ENCODE measurements at places on chromosomes 6 and 20.

- H3K36me3 ChIP-seq: no peaks in the 10 kb centered on the region
- no peak overlapping the region for H3K27ac ChIP-seq
- no peaks in the 10 kb centered on the region for H3K4me1 ChIP-seq
- DNase-seq: no peak
Measured at GRCh38 chr6:126682440-126682839, 342.5 kb downstream of the CENPW start.

GRCh38 chr6:73694711-73695411, 1.1 kb upstream of the CD109 start:
- peaks cover 41% of the 10 kb centered on the region for H3K4me1 ChIP-seq
- H3K36me3 ChIP-seq: peaks cover 13% of the 10 kb centered on the region
- peaks cover 10% of the 10 kb centered on the region for H3K27me3 ChIP-seq
- DNase-seq: peak; percentile 34

GRCh38 chr6:46024124-46024769, 8.6 kb upstream of the CLIC5 start:
- H3K27me3 ChIP-seq: no peaks in the 10 kb centered on the region
- no peaks in the 10 kb centered on the region for H3K36me3 ChIP-seq
- peaks cover 4% of the 10 kb centered on the region for H3K4me1 ChIP-seq
- DNase-seq: no peak

GRCh38 chr6:145886228-145886956, 71.8 kb upstream of the FBXO30 start:
- H3K27ac ChIP-seq: no peak overlapping the region
- H3K36me3 ChIP-seq: peaks cover 27% of the 10 kb centered on the region
- no peaks in the 10 kb centered on the region for H3K4me1 ChIP-seq
- H3K27me3 ChIP-seq: no peaks in the 10 kb centered on the region
- H3K4me3 ChIP-seq: no peak overlapping the region

- H3K4me1 ChIP-seq: peaks cover 11% of the 10 kb centered on the region
- H3K36me3 ChIP-seq: no peaks in the 10 kb centered on the region
- no peak overlapping the region for H3K27ac ChIP-seq
- peaks cover 52% of the 10 kb centered on the region for H3K27me3 ChIP-seq
Measured at GRCh38 chr6:5085648-5086293, 630 bp downstream of the PPP1R3G start.

GRCh38 chr20:57259938-57260921, 6.2 kb downstream of the BMP7 start:
- H3K36me3 ChIP-seq: no peaks in the 10 kb centered on the region
- no peak for DNase-seq
- H3K27ac ChIP-seq: no peak overlapping the region
- H3K27me3 ChIP-seq: peaks cover 61% of the 10 kb centered on the region
- no peak overlapping the region for H3K4me3 ChIP-seq
- no peaks in the 10 kb centered on the region for H3K4me1 ChIP-seq

DNA sequence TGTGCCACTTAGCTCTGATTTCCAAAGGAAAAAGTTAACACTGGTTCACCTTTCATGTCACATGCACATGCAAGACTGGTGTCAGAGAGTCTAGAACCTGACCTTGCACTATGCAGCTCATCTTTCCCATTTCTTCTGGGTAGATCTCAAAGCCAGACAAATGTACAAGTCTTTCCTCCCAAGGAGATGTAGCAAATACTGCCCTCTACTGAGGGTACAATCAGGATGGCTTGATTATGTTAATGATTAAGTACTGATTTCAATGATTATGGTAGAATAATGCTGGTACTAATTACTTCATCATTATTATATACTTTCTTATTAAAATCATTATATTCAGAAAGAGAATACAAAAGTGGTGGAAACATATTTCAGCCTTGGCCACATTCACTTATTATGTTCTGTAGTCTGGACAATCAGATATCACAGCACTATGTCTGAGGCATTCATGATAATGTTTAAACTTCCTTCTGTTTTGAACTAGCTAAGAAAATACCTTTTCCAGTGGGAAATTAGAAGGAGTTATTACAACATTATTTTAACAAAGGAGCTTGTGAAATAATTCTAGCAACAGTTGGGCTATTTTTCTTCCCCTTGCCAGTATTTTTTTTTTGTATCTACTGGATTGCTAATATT, 68.5 kb upstream of the FOXO3 start:
- H3K4me3 ChIP-seq: no peak overlapping the region
- H3K4me1 ChIP-seq: no peaks in the 10 kb centered on the region
- no peak for DNase-seq
- peaks cover 2% of the 10 kb centered on the region for H3K27me3 ChIP-seq
- H3K27ac ChIP-seq: no peak overlapping the region

DNA sequence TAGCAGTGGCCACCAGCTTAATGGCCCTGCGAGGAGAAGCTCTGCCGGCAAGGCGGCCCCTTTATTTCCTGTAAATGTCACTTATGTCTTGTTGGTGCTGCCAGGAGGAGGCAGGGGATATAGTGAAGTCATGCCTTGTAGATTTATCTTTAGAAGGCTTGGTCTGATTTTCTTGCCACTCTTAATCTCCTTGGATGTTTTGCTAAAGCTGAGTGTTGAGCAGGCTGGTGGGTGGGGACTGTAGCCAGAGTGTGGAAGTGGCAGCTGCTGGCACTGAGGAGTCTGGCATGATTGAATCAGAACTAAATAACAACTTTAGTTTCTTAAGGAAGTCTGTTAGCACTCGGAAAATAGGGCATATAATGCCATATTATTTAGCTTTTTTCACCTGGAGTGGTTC, 77.9 kb downstream of the PHF20 start:
- H3K36me3 ChIP-seq: peaks cover 21% of the 10 kb centered on the region
- H3K4me3 ChIP-seq: no peak overlapping the region
- no peaks in the 10 kb centered on the region for H3K27me3 ChIP-seq
- H3K4me1 ChIP-seq: peaks cover 12% of the 10 kb centered on the region
- no peak for DNase-seq

- H3K27me3 ChIP-seq: no peaks in the 10 kb centered on the region
- no peaks in the 10 kb centered on the region for H3K36me3 ChIP-seq
- DNase-seq: no peak
- no peak overlapping the region for H3K4me3 ChIP-seq
Measured at GRCh38 chr6:133360194-133360593, 119.0 kb downstream of the EYA4 start.

DNA sequence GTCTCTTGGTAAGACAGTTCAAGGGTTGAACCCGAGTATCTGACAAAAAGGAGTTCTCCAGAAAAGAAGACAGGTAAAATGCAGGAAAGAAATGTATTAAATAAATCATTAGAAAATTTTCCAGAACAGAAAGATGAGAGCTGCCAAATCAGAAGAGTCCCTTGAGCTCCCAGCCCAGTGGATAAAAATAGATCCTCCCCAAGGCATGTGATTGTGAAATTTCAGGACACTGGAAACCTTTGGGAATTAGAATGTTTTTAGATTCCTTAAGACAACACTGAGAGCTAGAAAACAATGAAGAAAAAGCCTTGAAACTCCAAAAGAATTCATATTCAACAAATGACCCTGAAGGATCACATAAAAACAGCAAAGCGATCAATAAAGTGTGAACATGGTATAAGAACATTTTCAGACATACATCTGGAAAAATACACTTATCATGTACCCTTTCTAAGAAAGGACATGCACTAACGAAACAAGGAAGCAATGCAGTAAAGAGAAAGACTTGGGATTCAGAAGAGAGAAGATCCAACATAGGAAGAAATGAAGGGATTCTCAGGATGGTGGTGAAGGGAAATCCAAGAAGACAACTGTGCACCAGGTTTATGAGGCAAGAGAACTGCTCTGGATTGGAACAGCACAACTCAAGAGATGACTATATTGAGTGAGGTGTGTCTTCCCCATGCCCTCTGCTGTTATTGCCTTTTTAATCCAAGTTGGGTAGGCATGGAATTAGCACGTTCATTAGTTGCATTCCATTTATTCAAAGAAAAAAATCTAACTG, 390.4 kb downstream of the SYNE1 start:
- H3K4me1 ChIP-seq: no peaks in the 10 kb centered on the region
- H3K36me3 ChIP-seq: peaks cover 3% of the 10 kb centered on the region
- H3K27me3 ChIP-seq: no peaks in the 10 kb centered on the region
- no peak overlapping the region for H3K4me3 ChIP-seq

DNA sequence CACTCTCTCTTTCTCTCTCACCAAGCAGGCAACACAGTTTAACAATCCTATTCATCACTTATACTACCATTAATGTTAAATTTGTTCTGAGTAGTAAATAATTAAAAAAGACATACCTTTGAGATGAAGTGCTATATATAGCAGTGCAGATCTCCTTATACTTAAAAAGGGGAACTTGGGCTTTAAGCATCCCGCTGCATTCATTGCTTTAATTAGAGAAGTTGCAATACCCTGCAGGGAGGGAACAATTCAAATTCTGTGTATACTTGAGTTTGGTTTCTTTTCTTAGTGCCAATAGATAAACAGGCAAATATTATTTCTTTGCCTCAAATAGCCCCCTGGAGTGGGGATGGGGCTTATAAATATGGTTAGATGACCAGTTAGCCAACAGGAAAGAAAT, 10.8 kb upstream of the ZBTB24 start:
- DNase-seq: no peak
- H3K36me3 ChIP-seq: no peaks in the 10 kb centered on the region
- H3K27ac ChIP-seq: no peak overlapping the region
- H3K4me1 ChIP-seq: peaks cover 32% of the 10 kb centered on the region
- H3K4me3 ChIP-seq: no peak overlapping the region
- no peaks in the 10 kb centered on the region for H3K27me3 ChIP-seq

GRCh38 chr6:149331043-149331807, 13.7 kb downstream of the TAB2 start:
- no peaks in the 10 kb centered on the region for H3K36me3 ChIP-seq
- peak overlapping the region; percentile 64 for H3K27ac ChIP-seq
- peaks cover 85% of the 10 kb centered on the region for H3K4me1 ChIP-seq
- peak overlapping the region; percentile 10 for H3K4me3 ChIP-seq
- no peaks in the 10 kb centered on the region for H3K27me3 ChIP-seq

- H3K27me3 ChIP-seq: no peaks in the 10 kb centered on the region
- H3K4me3 ChIP-seq: no peak overlapping the region
- H3K27ac ChIP-seq: no peak overlapping the region
- peaks cover 22% of the 10 kb centered on the region for H3K36me3 ChIP-seq
Measured at GRCh38 chr6:143765422-143766184, 77.5 kb upstream of the LTV1 start.

- H3K36me3 ChIP-seq: no peaks in the 10 kb centered on the region
- peaks cover 8% of the 10 kb centered on the region for H3K27me3 ChIP-seq
- DNase-seq: peak; percentile 75
- H3K4me1 ChIP-seq: peaks cover 16% of the 10 kb centered on the region
- H3K27ac ChIP-seq: no peak overlapping the region
Measured at GRCh38 chr20:57748601-57749130, 38.9 kb upstream of the PMEPA1 start.

GRCh38 chr6:40960742-40961430, 78.1 kb downstream of the UNC5CL start:
- no peak overlapping the region for H3K27ac ChIP-seq
- DNase-seq: no peak
- no peak overlapping the region for H3K4me3 ChIP-seq
- H3K27me3 ChIP-seq: no peaks in the 10 kb centered on the region
- no peaks in the 10 kb centered on the region for H3K36me3 ChIP-seq

DNA sequence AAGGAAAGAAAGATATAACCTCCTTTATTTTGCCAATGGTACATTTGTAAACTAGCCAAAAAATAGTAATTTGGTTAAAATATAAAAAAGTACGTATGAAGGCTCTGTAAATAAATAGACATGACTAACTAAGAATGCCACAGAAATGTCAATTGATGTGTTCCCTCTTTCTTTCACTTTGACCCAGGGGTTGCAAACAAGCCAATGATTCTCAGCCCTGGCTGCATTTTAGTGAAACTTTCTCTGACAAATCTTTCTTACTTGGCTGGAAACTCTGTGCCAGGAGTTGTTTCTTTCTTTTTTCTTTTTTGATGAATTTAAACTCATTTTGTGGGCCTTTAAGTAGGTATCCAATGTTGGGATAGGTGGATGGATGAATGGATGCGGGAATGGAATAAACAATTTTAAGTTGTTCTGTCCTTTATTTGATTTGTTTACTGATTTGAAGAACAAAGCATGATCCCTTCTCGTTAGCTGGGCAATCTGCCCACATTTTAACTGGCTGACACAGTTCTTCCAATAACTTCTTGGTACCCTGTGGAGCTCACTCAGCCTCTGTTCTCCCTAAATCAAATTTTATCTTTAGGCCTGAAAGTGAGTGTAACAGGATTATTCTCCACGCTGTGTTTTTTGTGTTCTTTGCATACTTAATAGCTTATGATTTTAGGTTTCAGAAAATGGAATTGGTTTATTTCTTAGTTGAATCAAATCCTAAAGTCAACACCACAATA, 58.6 kb upstream of the GCLC start:
- no peaks in the 10 kb centered on the region for H3K27me3 ChIP-seq
- H3K36me3 ChIP-seq: no peaks in the 10 kb centered on the region
- no peak for DNase-seq
- H3K4me1 ChIP-seq: no peaks in the 10 kb centered on the region

DNA sequence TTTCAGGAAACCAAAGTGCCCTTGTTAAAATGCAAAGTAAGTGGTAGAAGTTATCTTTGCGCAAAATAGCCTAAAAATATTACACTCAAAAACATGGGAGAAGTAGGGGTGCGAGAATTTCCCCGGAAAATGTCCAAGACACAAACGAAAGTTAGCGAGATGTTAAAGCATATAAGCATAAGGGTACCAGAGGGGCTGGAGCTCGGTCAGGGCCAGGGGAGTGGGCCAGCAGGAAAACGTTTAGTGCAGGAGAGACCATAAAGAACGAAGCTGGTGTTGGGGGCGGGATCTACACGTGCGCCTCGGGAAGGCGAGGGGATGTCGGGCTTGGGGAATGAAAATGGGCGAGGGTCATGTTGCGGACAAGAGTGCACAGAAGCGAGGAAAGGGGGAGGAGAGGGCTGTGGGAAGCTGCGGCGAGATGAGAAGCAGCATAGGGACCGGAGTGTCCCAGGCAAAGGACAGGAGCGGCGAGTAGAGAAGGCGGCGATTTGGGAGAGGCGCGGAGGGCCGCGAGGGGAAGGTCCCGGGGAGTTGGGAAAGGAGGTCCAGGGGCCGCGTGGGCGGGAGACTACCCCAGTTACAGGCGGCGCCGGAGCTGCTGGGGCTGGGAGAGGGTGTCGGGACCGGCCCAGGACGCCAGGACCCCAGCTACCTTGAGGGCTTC, 600 bp downstream of the XPO5 start:
- peak overlapping the region; percentile 93 for H3K4me3 ChIP-seq
- H3K27me3 ChIP-seq: no peaks in the 10 kb centered on the region
- no peak for DNase-seq
- H3K36me3 ChIP-seq: peaks cover 44% of the 10 kb centered on the region

Measured in activated naive CD4-positive, alpha-beta T cell treated with anti-CD3 and anti-CD28 coated beads for 36 hours (primary cell).